A673 (cell line): ENCODE measurements at places on chromosomes 5 and 9. TPM values are rescaled to one million over a fixed set of nuclear protein-coding genes. Genes with fewer than 3 reads are reported as not detected.

- no peaks in the 10 kb centered on the region for H3K27me3 ChIP-seq
- H3K36me3 ChIP-seq = no peaks in the 10 kb centered on the region
- H3K27ac ChIP-seq = no peak overlapping the region
- no peak overlapping the region for H3K4me3 ChIP-seq
- DNase-seq = no peak
- H3K4me1 ChIP-seq = no peaks in the 10 kb centered on the region
Observed at GRCh38 chr9:19769213-19769612, 19.6 kb downstream of the SLC24A2 start.

- H3K4me1 ChIP-seq = peaks cover 10% of the 10 kb centered on the region
- no peaks in the 10 kb centered on the region for H3K36me3 ChIP-seq
- no peaks in the 10 kb centered on the region for H3K27me3 ChIP-seq
- DNase-seq = peak; percentile 85
- H3K27ac ChIP-seq = peak overlapping the region; percentile 81
Observed at GRCh38 chr5:160188141-160189015, 40.9 kb upstream of the FABP6 start.

The MARVELD2 gene
- total RNA-seq = 0.32 and 0.39 TPM in 2 replicates

DNA sequence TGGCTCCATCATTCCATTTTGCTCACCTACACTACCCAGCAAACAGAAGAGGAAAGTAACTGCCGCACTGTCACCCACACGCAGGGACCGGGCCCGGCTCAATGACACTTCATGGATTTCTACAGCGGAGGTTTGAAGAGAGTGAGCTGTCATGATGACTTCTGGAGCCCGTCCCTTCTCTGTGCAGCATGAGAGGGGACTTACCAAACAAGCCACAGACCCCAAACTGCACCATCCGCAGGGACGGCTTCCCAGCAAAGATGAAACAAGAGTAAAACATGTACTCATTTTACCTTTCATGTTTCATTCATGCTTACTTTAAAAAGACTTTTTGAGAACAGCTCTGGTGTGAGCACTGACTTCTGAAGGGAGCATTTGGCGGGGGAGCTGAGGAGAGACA, 99.5 kb downstream of the TLE1 start:
- no peaks in the 10 kb centered on the region for H3K4me1 ChIP-seq
- H3K4me3 ChIP-seq = no peak overlapping the region
- no peaks in the 10 kb centered on the region for H3K27me3 ChIP-seq
- DNase-seq = no peak

The INSL6 gene
- not detected in 2 replicates for total RNA-seq

The ERAP2 gene
- 2.0 and 2.6 TPM in 2 replicates for total RNA-seq

The GABBR2 gene
- not detected in 2 replicates for total RNA-seq

- no peaks in the 10 kb centered on the region for H3K4me1 ChIP-seq
- H3K36me3 ChIP-seq = no peaks in the 10 kb centered on the region
- no peak overlapping the region for H3K4me3 ChIP-seq
- H3K27ac ChIP-seq = no peak overlapping the region
- no peaks in the 10 kb centered on the region for H3K27me3 ChIP-seq
- no peak for DNase-seq
Observed at GRCh38 chr9:72788966-72789735, 163.7 kb downstream of the ALDH1A1 start.

The MAMDC2 gene
- total RNA-seq = not detected in 2 replicates
